A549 (cell line): ENCODE measurements at places on chromosomes 1 and 21.

- no peak for DNase-seq
These were observed 24.4 kb upstream of the NDC1 start for GRCh38 chr1:53862507-53862906.

DNA sequence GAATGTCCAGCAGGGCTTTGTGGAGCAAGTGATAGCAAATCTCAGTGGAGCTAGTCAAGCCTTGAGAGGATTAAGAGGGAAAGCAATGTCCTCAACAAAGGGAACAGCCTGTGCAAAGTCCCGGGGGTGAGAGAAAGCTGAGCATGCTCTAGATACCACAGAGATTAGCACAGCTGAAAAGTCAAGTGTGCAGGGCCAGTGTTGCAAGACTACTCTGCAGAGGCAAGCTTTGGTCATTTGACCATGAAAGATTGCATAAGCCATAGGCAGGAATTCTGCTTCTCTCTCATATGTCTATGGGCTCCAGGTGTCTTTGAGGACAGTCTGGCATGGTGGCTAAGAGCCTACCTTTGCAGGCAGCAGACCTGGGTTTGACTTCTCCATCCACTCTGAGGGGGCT, 181.0 kb upstream of the JUN start:
- DNase-seq, result no peak

DNA sequence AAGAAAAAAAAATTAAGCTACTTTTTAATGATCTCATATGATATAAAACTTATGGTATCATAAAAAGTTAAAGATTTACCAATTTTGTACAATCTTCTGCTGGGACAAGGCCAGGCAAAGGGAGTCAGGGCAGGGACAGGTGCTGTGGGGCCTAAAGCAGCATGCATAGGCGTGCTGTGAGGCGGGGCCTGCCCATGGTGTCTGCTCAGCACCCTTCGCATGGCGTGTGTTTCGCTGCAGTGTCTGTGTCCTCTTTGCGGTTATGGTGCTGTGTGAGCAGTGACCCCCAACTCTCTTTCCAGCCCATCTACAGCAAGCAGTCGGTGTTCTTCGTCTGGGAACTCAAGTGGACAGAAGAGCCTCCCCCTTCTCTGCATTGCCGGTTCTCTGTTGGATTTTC, 13.4 kb upstream of the PWP2 start:
- DNase-seq, result no peak

DNA sequence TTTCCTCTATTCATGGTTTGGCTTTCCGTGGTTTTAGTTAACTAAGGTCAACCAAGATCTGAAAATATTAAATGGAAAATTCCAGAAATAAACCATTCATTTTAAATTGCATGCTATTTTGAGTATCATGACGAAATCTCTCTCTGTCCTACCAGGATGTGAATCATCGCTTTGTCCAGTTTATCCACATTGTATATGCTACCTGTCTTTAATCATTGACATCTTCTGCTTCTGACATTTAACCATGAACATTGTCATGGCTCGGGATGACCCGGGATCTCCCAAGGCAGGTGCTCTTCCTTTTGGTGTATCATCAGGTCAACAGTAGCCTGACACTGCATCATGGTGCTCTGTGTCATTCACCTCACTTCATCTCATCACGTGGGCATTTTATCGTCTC, 125.5 kb upstream of the HNRNPU start:
- no peak for DNase-seq

DNA sequence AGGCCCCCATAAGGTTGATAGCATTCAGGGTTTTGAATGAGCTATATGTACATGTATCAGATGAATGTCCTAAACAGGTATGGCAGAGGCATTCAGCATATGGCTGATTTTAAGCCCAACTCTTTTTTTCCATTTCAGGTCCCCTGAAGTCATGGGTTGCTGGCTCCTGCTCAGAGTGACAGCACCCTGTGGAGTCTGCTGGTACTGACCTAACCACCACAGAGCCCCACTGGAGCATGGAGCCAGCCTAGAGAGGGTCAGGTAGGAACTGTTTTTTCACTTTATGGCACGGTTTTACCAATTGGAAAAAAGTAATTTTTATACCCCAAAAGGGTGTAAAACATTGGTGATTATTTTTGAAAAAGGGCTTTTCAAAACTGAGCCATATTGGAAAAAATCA, 82.5 kb upstream of the MPC2 start:
- DNase-seq, result no peak

DNA sequence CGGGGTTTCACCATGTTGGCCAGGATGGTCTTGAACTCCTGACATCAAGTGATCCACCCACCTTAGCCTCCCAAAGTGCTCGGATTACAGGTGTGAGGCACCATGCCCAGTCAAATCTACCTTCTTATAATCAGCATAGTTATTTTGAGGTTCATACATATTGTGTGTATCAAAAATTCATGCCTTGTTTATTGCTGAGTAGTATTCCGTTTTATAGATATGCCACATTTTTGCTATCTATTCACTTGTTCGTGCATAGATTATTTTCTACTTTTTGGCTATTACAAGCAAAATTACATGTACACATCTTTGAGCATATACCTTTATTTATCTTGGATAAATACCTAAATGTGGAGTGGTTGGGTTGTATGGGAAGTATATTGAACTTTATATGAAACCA, 344.9 kb downstream of the CAMTA1 start:
- no peak for DNase-seq

GRCh38 chr1:12153181-12153785, 13.5 kb upstream of the TNFRSF1B start:
- no peak for DNase-seq

DNA sequence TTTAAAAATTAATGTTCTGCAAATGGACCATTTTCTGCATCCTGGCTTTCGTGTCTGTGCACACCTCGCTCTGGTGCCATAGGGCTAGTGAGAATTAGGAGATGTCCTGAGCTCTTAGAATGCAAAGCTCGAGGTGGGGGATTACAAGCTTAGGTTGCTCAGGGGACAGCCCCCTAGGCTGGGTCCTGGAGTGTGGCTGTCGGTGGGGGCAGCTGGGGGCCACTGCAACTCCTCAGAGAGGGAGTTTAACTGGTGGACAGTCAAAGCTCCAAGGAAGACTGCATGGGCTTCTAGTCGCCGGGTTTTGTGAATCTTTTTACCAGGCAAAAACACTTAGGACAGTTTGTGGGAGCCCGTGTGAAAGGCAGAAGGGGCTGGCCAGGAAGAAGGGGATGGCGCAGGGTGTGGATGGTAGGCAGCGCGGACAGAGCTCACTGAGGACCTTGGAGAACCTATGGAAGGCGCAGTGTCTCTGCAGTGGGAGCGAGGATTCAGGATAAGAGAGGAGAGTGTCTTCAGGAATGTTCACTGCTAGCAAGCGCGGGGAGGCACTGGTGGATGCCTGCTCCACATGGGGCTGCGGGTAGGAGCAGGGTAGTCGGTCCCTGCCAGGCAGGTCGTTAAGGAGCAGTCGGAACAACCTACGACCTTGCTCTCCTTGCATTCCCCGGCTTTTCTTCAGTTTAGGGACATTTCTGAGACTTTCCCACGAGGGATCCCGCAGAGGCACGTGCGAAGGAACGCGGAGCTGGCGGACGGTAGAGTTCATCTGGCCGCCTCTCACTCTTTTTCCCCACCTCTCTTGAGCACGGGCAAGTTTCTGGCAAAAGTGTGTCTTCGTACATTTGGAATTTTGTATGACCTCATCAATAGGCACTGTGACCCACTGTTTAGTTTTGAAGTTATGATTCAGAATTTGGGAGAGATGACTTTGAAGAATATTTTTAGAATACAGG, 12.9 kb upstream of the KCNE1 start:
- no peak for DNase-seq

- no peak for DNase-seq
These were observed 86.2 kb downstream of the DTL start for GRCh38 chr1:212121779-212122178.

- DNase-seq, result no peak
These were observed 16.9 kb upstream of the IFNGR2 start for GRCh38 chr21:33386222-33386784.

- DNase-seq, result no peak
These were observed 902 bp downstream of the AP4B1 start for GRCh38 chr1:113903501-113904292.

- peak; percentile 12 for DNase-seq
These were observed 83.9 kb downstream of the FASLG start for GRCh38 chr1:172742599-172743500.

DNA sequence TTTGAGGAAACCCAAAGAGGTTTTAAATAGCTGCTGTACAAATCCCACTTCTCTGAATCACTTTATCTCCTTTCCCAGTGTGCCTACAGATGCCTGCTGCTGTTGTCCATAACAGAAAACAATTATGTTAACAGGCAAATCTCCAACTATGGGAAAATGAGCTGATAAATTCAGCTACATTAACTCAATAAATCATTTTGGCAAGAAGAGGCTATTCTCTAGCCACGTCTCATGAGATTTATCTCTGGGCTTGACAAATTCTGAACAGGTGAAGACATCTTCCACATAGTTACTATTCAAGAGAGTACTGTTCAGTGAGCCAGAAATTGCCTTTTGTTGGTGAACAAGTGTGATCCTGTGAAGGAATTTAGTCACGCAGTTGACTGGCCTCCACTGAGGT, 327.1 kb upstream of the FMN2 start:
- DNase-seq, result no peak

DNA sequence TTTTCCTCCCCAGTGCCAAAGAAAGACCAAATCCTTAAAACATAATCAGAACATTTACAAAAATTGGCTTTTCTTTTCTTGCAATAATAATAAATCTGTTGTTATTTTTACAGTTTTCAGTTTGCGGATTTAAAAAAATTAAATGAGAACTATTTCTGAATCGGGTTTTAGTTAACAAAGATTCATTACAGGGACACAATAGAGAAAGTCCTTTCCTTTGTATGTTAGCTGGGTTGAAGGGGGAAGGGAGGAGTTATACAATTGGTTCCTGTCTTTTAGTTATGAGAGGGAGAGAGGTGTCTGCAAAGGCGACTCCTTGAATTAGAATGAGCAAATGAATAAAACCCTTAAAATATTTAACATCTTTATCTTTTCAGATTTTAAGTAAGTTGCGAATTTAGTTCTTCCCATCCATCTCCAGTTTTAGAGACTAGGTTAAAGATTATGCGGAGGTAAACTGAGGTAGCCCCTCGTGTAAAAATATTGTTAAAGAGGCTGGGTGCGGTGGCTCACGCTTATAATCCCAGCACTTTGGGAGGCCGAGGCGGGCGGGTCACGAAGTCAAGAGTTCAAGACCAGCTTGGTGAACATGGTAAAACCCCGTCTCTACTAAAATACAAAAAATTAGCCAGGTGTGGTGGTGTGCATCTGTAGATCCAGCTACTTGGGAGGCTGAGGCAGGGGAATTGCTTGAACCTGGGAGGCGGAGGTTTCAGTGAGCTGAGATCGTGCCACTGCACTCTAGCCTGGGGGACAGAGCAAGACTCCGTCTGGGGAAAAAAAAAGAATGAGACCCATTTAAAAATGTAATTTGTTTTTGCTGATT, 3.9 kb downstream of the SPEN start:
- DNase-seq, result no peak

- no peak for DNase-seq
These were observed 37.8 kb upstream of the POFUT2 start for GRCh38 chr21:45325206-45326168.

- DNase-seq, result peak; percentile 25
These were observed 35.4 kb downstream of the WNT2B start for GRCh38 chr1:112544011-112544688.

DNA sequence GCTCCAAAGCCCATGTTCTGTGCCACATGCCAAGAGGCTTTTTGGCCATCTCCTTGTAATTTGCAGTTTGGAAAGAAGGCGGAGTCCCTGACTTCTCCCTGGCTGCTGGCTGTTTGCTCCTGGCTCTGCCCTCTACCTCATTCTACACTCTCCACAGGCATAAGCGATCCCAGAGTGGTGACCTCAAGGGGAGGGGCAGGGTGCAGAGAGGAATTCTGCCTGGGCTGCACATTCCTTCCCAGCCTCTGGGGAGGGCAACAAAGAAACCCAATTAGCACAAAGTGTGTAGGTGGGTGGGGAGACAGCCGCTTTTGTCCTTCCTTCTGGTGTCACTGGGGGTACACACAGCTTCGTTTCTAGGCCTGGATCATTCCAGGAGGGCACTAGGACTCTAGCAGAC, 95.3 kb downstream of the HIVEP3 start:
- DNase-seq, result no peak

DNA sequence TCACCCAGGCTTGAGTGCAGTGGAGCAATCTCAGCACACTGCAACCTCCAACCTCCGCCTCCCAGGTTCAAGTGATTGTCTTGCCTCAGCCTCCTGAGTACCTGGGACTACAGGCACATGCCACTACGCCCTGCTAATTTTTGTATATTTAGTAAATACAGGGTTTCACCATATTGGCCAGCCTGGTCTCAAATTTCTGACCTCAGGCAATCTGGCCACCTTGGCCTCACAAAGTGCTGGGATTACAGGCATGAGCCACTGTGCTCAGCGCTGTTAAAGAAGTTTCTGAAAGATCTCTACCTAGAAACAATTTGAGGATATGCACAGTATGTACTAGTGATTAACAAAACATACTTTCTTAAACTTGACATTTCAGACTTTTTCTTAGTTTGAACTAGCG, 182.6 kb upstream of the ESRRG start:
- DNase-seq, result no peak

DNA sequence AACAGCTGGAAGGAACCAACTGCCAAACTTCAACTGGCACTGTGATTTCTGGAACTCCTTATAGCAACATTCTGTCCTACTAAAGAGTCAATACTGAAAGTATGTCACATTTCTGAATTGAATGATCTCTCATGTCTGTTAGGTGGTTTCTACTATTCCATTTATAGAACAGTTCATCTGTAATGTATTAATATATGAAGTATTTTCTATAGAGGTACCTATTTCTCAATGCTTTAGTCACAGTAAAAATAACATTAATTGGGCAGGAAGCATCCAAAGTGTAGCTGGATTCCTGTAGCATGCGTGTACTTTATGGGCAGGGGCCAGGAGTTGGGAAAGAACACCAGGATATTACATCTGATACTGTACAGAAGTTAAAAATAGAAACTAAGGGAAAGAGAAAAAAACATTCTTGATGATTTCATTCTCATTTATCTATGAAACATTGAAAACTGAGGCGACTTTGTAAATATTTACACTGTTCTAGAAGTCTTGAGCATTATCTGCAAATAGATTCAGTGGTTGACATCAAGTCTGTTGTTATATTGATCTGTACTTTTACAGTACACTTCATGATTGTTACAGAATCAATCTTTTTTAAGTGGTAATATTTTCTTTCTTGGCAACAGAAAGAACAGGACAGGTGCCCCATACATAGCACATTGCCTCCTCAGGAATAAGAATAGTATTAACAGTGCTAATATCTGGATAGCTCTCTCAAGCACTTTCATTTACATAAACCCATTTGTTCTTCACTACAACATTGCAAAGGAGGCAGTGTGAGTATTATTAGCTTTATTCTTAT, 6.2 kb upstream of the ZNF281 start:
- peak; percentile 89 for DNase-seq

- no peak for DNase-seq
These were observed 2.2 kb upstream of the RHEX start for GRCh38 chr1:206050655-206051235.

DNA sequence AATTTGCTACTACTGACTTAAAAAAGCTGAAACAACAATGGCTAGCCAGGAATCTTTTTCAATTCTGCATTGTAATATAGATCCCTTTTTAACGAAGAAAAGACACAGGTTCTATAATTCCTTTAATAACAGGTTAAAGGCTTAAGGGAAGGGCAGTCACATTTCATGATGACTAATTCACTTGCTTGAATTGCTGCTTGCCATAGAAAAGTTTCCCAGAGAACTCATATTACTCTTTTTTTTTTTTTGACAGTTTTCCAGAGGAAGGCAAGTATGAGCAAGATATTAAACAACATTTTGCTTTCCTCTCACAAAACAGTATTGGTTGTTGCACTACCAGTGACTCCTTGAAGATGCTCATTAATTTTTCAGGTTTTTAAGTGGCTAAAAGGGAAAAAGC, 60.9 kb downstream of the IL23R start:
- DNase-seq, result no peak

GRCh38 chr1:212503714-212504113, 71.0 kb downstream of the NENF start:
- no peak for DNase-seq
